ENCODE measurements at places on chromosomes 7 and 10. TPM values are rescaled to one million over a fixed set of nuclear protein-coding genes. Genes with fewer than 3 reads are reported as not detected.
A peak's percentile ranks its signal among the peaks of the same experiment; 100 is the strongest.

FOXI2 gene
- not detected for total RNA-seq

DNA sequence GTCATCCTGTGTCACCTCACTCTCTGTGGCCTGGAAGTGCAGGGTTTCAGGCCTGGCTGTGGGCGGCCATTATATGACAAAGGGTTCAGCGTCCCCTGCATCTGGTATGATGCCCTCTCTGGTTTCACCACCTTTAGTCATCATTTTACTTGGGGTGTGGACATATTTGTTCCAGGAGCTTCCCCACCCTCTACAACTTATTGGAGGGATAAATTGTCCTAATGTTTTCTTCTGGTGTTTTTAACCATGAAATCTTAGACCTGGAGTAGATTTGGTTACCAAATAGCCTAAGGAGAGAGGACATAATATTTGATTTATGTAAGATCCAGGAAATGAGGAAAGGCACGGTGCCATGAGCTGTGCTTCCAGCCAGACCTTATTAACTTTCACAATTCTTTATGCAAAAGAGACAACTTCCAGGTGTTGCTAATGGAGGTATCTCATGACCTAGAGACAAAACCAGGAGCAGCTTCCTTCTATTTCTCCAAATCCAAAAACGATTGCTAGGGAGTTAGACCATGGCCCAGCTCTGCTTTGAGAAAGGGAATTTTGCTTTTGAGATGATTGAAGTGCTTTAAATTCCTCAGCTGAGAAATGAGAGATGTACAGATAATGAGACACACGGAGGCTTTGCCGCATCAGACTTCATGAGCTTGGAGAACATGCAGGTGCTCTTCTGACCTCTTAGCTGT is 20.9 kb downstream of the WBP1L start:
- no peak overlapping the region for H3K4me3 ChIP-seq
- peak overlapping the region; percentile 42 for H3K27ac ChIP-seq
- peaks cover 27% of the 10 kb centered on the region for H3K36me3 ChIP-seq
- H3K27me3 ChIP-seq = no peaks in the 10 kb centered on the region
- peaks cover 25% of the 10 kb centered on the region for H3K4me1 ChIP-seq

GRCh38 chr10:103991393-103992128 is 24.6 kb downstream of the SLK start:
- H3K36me3 ChIP-seq = peaks cover 44% of the 10 kb centered on the region
- no peak overlapping the region for H3K4me3 ChIP-seq
- peaks cover 17% of the 10 kb centered on the region for H3K4me1 ChIP-seq
- no peaks in the 10 kb centered on the region for H3K27me3 ChIP-seq
- H3K27ac ChIP-seq = peak overlapping the region; percentile 27

- no peaks in the 10 kb centered on the region for H3K4me1 ChIP-seq
- H3K4me3 ChIP-seq = no peak overlapping the region
- H3K36me3 ChIP-seq = no peaks in the 10 kb centered on the region
- H3K27ac ChIP-seq = no peak overlapping the region
Measured at GRCh38 chr10:126301701-126302475, 86.4 kb downstream of the ADAM12 start.

- no peaks in the 10 kb centered on the region for H3K27me3 ChIP-seq
- no peak overlapping the region for H3K27ac ChIP-seq
- peaks cover 25% of the 10 kb centered on the region for H3K4me1 ChIP-seq
- H3K36me3 ChIP-seq = no peaks in the 10 kb centered on the region
Measured at GRCh38 chr7:151757274-151757673, 119.6 kb downstream of the PRKAG2 start.

- no peaks in the 10 kb centered on the region for H3K36me3 ChIP-seq
- H3K27ac ChIP-seq = peak overlapping the region; percentile 76
- H3K27me3 ChIP-seq = no peaks in the 10 kb centered on the region
- H3K4me1 ChIP-seq = peaks cover 12% of the 10 kb centered on the region
Measured at GRCh38 chr10:19592276-19592675, 224.0 kb upstream of the PLXDC2 start.

Data from MCF 10A (cell line).